Memory B cell (primary cell): ENCODE measurements at places on chromosomes 11 and 22.

GRCh38 chr11:5288906-5289550 lies 12.7 kb downstream of the OR51B4 start:
- DNase-seq = no peak

DNA sequence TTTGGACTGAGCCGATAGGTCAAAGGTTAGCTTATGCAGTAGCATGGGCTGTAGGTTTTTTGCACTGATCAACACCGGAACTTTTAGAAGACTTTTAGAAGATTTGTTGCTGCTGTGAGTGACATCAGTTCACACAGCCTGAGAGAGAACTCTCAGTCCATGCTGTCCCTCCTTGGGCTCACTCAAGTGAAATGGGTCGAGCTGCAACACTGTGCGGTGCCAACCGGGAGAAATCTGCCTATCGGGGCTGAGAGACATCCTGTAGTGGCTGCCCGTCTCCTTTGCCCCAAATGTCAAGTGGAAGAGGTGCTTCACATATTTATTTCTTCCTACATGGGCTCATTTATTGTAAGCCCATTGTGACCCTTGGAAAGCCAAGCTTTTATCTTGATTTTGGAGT lies 170.2 kb downstream of the LDLRAD3 start:
- no peak for DNase-seq

GRCh38 chr11:8699903-8700302 lies 17.3 kb downstream of the RPL27A start:
- DNase-seq = no peak

DNA sequence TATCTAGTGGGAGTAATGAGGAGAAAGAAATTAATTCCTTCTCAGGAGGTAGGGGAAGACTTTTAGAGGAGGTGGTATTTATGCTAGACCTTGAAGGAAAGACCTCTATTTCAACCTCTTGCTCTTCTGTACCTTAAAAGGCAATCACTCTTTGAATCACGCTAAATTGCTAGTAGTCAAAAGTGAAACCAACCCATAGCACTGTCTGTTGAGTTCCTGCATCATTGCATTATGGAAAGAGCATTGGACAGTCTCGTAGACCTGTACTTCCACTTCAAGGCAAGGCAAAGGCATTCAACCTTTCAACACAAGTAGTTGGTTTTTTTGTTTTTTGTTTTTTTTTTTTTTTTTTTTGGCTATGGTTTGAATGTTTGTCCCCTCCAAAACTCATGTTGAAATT lies 770.4 kb downstream of the ETS1 start:
- DNase-seq = no peak

GRCh38 chr22:40385036-40385782 lies 14.8 kb downstream of the SGSM3 start:
- peak; percentile 54 for DNase-seq

GRCh38 chr11:110951037-110951949 lies 239.1 kb upstream of the ARHGAP20 start:
- no peak for DNase-seq

DNA sequence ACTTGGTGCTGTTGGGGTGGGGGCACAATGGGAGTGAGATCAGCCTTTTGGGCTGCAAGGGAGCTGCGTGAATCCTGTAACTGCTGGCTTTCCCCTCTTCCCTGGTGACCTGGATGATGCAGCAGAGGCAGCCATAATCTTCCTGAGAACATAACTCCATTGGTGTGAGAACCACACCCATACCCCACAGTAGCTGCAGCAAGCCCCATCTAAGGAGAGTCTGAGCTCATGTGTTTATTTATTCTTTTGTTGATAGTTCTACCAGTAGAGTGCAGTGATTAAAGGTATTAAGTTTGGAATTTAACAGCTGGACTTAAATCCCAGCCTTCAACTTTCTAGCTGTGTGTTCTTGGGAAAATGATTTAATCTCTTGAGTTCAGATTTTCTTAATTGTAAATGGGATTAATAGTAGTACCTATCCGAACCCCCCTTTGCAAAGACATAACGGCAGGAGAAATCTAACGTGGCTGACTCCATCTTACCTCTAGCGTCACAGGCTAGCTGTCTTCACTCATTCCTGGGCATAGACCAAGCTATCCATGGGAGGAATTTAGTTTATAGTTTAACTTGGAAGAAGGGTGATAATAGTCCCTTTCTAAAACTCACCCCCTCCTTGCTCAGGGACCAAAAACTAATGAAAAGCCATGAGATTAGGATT lies 385.0 kb upstream of the DDI1 start:
- no peak for DNase-seq

GRCh38 chr11:38425578-38425977 lies 1827.5 kb upstream of the RAG2 start:
- no peak for DNase-seq

DNA sequence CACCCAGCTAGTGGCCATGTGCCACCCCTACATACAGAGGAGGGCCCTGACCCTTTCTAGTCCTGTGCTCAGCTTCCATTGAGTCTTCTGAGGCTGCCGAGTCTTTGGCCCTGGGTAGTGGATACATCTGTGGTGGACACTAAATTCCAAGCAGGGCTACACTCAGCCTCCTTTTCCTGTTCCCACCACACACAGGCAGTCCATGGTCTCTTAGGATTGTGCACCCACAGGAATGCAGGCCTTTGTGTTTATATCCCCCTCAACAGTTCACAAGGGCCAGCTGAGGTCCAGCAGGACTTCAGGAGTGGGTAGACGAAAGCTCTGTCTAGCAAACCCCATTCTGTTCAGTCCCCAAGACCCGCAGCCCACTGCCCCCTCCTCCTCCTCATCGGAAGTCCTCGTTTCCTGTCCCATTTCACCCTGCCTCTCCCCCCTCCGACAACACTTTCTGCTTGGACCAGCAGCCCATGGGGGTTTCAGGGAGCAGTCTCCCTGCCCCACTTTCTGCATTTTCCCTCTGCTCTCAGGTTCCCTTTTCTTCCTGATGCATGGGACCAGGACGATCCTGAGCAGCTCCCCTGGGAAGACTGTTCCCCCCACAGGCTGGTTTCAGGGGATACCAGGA lies 91.8 kb downstream of the SWAP70 start:
- no peak for DNase-seq

DNA sequence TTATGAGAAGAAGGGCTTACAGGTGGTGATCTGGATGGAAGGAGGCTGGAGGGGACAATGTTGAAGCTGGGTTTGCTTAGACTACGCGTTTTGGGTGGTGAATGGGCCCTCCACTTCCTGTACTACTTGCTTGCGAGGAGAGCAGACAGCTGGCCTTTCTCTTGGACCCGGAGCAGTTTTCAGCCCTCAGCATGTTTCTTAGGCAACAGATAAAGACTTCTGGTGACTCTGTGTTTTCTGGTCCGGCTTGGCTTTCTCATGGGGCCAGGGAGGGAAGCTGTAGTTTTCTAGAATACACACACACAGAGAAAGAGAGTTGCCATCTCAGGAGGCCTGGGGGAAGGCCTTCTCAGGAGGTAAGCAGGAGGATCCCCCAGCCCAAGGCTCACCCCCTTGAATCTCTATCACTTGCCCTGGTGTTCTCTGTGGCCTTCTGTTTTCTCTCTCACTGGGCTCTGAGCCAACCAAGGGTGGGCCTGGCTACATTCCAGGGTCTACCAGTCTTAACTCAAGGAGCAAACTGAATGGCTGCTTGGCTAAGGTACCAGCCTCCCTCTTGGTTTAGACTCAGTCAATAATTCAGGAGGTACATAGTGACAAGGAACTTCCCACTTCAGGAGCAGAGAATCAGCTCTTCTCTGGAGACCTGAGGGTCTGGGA lies 2.4 kb downstream of the CCS start:
- no peak for DNase-seq

DNA sequence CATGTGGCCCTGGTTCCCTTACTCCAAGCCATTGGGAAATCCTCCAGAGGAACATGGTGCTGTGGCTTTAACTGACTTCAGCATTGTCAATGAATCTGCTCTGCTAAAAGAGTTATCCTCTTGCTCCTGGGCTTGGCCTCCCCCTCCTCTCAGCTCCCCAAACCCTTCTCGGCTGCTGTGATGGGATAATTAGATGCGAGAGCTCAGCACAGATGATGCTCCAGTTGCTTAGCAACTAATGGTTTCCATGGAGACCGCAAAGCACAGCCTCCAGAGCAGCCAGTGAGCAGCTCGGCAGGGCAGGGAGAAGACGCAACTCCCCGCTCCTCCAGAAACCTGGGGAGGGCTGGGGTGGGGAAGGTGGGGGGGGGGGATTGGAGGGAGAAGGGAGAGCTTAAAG lies 2.8 kb upstream of the UPK2 start:
- DNase-seq = no peak

DNA sequence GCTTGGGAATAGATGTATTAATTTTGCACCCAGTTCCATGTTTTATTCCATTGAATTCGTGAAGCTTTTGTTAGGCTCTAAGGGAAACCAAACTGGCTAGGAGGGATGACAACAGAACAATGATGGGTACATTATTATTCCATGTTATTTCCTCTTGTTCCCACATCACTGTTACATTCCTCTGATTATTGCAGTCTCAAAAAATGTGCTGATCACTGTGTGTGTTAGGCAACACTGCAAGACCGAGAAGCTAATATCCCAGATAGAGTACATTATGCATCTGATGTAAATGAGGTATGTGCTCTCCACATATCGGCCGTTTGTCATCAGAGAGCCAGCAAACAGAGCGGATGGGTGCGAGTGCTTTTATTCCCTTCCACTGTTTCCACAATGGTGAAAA lies 327.9 kb downstream of the SOX6 start:
- no peak for DNase-seq

- DNase-seq = no peak
Measured at GRCh38 chr11:95121698-95122097, 32.1 kb downstream of the ENDOD1 start.

- DNase-seq = no peak
Measured at GRCh38 chr11:47361419-47361818, 8.9 kb upstream of the MYBPC3 start.

- no peak for DNase-seq
Measured at GRCh38 chr11:10728789-10729472, 22.1 kb upstream of the CTR9 start.
